Subcutaneous preadipocyte (primary cell): ENCODE measurements at places on chromosomes 13 and 19. TPM values are rescaled to one million over a fixed set of nuclear protein-coding genes. Genes with fewer than 3 reads are reported as not detected.

The GRK1 gene
- total RNA-seq, result not detected in 2 replicates

The CEACAM16 gene
- total RNA-seq, result not detected in 2 replicates

The OR1I1 gene
- not detected in 2 replicates for total RNA-seq

The CDX2 gene
- total RNA-seq, result not detected in 2 replicates

The TRPC4 gene
- total RNA-seq, result under 0.01 and 0.20 TPM in 2 replicates

The CEACAM8 gene
- total RNA-seq, result not detected in 2 replicates

The RUBCNL gene
- total RNA-seq, result 0.59 and 8.5 TPM in 2 replicates

The ZNF773 gene
- 8.0 and 8.5 TPM in 2 replicates for total RNA-seq

The APOC1 gene
- total RNA-seq, result 2.3 and 7.3 TPM in 2 replicates

The ZNF888 gene
- 2.6 and 3.3 TPM in 2 replicates for total RNA-seq

The ICAM5 gene
- total RNA-seq, result under 0.01 and 0.20 TPM in 2 replicates
